Hypothalamus (tissue), 51 donors: ENCODE measurements at places on chromosomes 3 and 15.

- peak; percentile 37 for DNase-seq
Observed at GRCh38 chr3:24288496-24289236, 206.0 kb downstream of the THRB start.

DNA sequence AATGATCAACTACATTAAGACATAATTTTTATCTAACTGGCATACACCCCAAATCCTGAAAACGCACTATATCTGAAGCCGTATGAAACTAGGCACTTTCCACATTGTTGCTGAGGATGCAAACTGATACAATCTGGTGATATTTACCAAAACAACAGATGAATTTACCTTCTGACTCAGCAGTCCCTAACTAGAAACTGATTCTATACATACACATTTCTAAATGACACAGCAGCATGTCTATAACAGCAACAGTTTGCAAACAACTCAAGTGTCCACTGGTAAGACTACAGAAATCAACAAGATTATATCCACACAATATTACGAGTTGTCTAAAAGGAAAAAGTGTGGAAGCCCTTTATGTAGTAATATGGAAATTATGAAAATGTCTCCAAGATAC lies 22.9 kb downstream of the SECISBP2L start:
- DNase-seq = no peak

- DNase-seq = no peak
Observed at GRCh38 chr15:88513195-88513594, 33.3 kb downstream of the DET1 start.

GRCh38 chr3:35680866-35681650 lies 41.7 kb downstream of the ARPP21 start:
- DNase-seq = no peak

DNA sequence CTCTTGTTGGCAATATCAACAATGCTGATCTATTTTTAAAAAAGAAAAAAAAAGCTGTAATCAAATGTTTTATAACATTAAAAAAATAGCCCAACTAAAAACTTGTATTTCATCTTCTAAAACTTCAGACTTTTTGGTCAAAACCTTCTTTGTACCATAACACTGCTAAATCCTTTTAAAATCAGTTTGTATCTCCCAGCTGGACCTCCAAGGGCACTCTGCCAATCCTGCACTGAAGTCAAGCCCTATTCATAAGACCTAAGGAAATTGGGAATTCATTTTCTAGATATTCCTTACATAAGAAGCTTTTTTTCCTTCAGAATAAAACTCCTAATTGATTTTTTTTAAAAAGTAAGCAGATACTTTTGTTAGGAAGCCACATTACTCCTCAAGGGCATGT lies 38.2 kb upstream of the HCLS1 start:
- no peak for DNase-seq

- DNase-seq = no peak
Observed at GRCh38 chr3:37477275-37477674, 302.9 kb upstream of the LRRFIP2 start.

- no peak for DNase-seq
Observed at GRCh38 chr3:186277268-186277909, 84.6 kb downstream of the DGKG start.

GRCh38 chr3:136586580-136586979 lies 165.6 kb downstream of the STAG1 start:
- DNase-seq = no peak

GRCh38 chr3:87206070-87206469 lies 21.0 kb upstream of the CHMP2B start:
- no peak for DNase-seq

GRCh38 chr3:134852893-134853351 lies 57.9 kb downstream of the EPHB1 start:
- DNase-seq = no peak

- DNase-seq = no peak
Observed at GRCh38 chr3:12983319-12983718, 89.9 kb downstream of the IQSEC1 start.

- DNase-seq = no peak
Observed at GRCh38 chr3:2360815-2361214, 262.1 kb downstream of the CNTN4 start.

- DNase-seq = no peak
Observed at GRCh38 chr3:147705651-147706051, 296.5 kb downstream of the ZIC1 start.

DNA sequence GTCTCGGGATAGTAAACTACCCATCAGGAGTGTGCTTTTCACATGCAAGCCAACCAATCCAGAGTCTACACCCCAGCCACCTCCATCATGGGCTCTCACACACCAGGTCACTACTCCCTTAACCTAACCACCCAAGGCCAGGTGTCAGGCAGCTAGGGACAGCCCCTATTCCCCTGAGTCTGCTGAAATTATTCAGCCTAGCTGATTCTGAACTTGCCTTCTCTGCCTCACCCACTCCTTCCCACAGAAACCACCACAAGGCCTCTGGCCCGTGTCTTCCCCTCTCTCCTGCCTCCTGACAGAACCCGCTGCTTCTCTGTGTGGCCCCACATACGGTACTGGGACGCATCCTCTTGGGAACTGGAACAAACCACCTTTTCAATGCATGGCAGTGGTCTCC lies 82.1 kb downstream of the PCSK6 start:
- no peak for DNase-seq

DNA sequence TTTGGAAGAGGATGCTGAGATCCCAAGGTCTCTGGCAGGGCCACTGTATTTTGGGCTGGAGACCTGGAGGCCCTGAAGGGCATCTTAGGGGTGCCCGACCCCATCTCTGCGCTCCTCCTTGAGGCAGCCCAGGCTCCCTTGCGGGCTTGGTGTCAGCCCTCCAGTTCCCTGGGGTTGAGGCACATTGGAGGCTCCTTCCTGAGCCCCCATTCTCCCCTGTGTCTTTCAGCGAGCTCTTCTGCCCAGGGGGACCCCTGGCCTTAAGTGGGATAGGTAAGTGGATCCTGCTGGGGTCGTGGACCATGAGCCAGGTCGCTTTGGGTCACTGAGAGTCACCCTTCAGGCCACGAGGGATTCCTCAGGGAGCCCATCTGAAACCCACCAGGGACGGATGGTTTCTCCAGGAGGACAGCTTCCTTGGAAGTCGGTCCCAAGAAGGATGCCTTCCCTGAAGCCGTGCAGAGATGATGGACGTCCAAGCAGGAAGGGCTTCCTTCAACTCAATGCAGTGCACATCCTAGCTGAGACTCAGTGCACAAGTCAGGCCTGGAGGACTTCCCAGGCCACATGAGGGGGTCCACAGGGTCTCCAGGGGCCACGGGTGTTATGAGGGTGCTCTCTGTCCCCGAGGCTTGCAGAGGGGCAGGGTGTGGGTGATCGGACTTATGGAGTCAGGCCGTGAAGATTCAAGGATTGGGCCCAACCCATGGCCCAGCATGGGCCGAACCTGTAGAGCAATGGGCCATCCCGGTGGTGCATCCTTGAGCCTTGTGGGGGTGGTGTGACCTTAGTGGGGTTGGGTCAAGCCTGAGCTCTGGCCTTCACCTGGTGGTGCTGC lies 224.3 kb downstream of the SNRPN start:
- DNase-seq = no peak

DNA sequence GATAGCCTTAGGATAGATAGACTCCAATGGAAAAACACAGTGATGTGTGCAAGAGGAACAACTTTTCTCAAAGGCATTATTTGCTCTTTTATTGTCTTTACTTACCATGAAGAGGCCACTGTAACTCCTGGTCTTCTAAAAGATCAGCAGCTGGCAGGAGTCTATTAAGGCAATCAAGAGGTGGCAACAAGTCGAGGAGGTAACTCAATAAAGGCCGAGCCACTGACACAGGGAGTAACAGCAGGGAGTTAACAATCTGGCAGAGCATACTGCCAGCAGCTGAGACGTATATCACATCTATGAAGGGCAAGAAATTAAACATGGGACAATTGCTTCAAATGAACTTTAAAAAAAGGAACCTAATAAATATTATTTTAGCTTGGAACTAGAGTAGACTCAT lies 106.2 kb downstream of the HERC1 start:
- DNase-seq = no peak

DNA sequence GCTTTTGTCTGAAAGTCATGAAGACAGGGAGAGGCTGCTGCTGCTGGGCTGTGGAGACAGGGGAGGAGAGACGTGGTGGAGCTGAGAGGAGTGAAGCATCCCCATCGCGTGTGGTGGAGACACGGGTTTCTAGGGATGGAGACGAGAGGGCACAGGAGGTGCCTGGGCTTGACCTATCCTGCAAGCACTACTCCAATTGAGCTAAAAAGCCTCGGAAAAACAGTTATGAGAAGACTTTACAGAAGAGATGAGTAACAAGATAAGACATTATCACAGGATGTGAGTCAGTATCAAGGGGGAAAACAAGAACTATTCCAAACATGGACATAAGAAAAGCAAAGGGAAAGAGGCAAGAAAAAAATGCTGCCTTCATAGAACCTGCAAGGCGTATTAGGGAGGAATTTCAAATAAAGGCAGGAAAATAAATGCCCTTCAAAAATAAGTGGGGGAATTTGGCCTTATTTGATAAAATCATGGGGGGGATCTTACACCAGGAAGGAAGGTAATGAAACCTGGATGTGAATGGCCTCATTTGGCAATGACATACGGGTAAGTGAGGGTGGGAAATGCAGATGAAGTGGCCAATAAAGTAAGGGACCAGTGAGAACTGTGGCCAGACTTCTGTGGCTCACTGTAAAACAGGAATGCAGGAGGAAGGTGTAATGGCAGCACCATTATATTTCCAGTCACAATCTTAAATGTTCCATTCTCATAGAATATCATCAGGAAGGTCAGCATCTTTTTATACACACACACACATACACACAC lies 97.9 kb downstream of the PLD1 start:
- DNase-seq = no peak

- no peak for DNase-seq
Observed at GRCh38 chr15:91952216-91952615, 98.7 kb downstream of the SLCO3A1 start.

DNA sequence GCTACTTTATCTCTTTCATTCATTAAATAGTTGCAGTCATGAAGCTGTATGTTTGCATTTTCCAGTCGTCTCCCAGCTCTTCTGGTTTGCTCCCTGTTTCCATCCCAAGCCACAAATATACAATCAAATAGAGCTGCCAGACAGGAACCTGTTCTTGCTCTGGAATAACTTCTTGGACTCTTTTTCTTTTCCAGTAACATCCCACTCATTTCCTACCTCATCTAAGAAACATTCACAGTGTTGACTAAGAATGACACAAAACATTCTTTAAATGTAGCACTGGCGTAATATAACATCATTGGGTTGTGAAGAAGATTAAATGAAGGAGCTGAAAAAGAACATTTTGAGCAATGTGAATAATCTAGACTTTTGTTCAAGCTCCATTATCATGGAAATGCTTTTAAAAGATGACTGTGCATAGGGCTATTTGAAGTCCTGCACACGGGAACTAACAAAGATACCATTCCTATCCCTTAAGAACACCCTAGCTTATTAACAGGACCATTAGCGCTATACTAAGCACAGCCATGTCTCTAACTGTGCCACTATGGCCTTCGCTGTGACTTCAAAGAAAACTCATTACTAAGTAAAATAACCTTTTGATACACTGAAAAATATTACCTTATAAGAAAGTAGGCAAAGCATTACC lies 574.0 kb downstream of the NAALADL2 start:
- no peak for DNase-seq

DNA sequence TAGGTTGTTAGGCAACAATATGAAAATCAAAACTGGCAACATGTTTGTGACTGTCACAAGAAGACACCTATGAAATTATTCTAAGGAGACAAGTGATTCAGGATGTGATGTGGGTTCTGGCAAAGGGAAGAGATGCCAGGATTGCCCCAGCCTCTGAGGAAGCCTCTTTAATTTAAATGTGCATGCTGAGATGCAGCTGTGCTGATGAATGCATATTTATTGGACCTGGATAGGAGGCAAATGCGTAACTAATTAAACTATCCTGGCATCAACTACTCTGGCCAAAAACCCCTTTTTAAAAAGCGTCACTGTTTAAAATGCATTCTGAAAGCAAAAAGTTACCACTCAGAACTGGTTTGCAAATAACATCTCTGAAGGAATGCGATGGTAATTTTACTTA lies 176.5 kb upstream of the DPH6 start:
- DNase-seq = no peak

DNA sequence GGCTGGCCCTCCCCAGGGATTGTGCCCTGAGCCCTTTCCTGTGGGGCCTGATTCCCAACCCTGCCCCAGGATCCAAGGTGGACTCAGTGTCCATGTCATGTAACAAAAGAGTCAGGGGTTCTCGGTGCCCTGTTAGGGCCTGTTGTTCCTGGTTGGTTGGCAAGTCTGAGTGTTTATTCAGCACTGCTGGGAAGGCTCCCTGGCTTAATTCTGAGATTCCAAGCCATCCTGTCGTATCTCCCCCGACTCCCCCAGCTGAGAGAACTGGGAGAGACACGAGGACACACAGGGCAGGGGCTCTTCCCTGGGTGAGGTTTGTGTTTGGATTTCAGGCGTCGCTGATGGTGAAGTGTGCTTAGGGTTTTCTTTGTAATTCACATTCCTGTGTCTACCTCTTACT lies 78.3 kb downstream of the EEFSEC start:
- DNase-seq = no peak

DNA sequence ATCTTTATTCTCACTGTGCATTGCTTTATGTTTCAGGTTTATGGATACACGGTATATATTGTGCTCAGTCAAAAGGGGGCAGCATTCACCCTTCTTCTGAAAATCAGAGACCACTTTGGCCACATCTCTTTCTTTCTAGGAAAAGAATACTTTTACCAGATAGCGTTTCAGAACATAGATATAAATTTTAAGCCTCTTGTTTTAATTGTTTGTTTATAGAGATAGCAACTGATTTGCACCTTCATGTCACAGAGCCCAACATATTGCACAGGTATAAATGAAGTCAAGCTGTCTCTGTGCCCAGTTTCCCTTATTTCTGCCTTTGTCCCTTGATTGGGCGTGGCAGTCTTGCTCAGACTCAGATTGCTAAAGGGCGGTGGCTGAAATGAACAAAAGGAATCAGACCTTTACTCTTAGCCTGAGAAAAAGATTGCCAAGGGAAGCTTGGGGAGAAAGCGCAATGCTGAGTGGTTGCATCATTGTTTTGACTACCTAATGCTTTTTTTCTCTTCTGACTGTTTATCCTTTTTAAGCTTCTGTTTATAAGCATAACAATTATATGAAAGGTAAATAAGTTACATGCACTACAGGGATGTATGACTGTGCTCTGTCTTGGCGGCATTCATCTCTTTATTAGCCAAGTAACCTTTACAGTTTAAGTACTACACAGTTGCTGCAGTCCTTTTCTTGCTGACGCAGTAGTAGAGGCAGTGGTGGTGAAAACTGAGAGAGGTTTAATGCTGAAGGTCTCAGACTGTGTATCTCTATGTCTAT lies 70.8 kb upstream of the ZBTB20 start:
- no peak for DNase-seq

DNA sequence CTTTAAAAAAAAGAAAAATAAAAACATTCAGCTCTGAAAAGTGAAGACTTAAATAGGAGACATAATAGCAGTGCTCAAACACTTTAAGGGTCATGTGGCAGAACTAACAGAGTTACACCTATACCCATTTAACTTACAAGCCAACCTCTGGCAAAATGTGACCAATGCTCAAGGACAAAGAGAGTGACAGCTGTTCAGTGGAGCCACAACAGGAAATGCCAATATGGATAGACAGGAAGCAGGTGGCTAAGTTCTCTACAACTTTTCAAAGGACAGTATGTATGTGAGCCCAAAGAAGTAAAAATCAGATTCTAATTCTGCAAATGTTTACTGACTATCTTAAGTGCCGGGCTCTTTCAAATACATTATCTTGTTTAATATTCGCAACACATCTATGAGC lies 3.4 kb downstream of the TMCC1 start:
- no peak for DNase-seq

- no peak for DNase-seq
Observed at GRCh38 chr3:28151608-28152228, 89.7 kb upstream of the CMC1 start.

- DNase-seq = no peak
Observed at GRCh38 chr3:62365391-62366125, 7.8 kb downstream of the FEZF2 start.

GRCh38 chr15:72005483-72005882 lies 112.5 kb downstream of the MYO9A start:
- DNase-seq = no peak
